ENCODE measurements at places on chromosomes 7 and 10. TPM values are rescaled to one million over a fixed set of nuclear protein-coding genes. Genes with fewer than 3 reads are reported as not detected.

DNA sequence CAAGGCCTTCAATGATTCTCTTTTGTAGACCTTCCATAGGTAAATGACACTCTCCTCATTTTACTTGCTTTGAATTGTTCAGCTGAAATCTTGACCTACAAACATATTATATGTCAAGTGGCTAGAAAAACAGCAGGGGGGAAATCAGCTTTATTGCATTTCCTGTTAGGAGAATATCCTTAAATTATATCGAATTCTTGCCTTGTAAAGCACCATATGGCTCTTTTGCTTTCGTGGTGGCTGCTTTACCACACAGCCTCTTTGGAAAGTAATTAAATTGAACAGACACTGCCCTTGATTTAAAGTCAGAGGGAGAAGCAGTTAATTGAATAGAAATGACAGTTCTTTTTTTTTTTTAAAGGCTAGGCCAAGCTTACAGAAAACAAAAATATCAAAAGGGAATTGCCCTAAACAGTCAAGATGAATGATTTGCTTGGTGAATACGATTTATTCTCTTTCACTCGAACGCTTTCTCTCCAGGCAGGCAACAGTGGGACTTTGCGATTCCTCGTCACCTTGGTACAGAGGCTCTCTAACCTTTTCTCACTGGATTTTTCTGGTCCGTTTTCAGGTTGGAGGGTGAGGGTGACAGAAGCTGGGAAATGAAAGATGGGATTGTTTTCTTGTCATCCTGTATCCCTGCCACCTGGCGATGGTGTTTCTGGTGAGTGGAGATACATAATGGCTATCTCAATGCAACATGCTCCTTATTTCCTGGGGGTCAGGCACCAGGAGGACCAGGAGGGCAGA, 126.0 kb downstream of the GATA3 start:
- no peak for DNase-seq

DNA sequence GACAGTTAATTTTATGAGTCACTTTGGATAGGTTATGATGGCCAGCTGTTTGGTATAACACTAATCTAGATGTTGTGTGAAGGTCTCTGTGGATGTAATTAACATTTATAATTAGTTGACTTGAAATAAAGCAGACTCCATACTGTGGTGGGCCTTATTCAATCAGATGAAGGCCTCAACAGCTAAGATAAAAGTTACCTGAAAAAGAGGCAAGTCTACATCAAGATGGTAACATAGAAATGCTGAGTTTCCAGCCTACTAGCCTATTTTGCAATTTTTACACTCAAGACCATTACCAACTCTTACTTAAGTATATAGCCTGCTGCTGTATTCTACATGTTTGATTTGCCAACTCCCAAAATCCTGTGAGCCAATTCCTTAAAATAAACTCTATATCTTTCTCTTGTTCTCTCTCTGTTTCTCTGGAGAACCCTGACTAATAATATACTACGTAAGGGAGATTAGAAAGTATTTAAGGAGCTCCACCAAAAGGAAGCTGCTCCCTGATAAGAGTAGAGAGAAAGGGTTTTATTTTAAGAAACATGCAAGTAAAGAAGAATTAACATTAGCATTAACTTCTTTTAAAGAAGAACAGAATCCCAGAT, 42.7 kb downstream of the ZNF438 start:
- DNase-seq: no peak

DNA sequence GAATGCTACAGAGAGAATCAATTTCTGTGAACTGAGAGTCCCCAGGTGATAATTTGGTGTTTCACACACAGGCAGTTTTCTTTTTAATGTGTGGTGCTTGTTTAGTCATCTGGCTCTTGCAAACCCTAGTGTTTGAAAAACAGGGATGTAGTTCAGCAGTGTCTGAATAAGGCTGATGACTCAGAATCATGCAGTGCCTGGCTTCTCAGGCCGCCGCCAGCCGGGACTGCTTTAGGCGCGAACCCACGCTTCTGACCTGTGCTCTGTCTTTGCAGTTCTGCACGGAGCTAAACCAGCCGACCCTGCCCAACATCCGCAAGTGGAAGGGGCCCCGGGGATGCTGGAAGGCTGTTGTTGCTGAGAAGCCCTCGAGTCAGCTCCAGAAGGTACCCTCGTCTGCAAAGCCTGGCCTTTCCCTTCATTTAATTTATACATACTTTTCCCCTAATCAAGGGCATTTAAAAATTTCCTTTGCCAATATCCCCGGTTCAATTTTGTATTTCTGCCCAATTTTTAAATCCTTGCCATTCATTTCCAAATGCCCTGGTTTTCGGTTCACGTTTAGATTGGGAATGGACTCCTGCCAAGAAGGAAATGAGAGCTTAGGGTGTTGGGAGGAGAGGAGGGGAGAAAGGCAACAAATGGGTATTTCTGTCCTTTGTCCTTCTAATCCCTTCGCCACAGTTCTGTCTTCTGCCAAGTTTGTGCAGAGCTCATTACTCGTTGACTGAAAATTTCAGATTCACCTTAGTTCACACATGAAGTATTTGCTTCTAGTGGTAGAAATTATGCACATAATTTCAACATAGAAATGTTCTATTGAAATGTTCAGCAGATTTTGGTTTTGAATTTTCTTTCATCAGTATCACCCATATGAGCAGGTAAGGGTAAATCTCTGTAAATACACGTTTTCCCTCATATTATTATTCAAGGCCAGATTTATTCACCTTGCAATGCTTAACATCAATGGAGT, 108.5 kb upstream of the ANLN start:
- peak; percentile 69 for DNase-seq

ERVW-1 gene
- total RNA-seq: not detected

DNA sequence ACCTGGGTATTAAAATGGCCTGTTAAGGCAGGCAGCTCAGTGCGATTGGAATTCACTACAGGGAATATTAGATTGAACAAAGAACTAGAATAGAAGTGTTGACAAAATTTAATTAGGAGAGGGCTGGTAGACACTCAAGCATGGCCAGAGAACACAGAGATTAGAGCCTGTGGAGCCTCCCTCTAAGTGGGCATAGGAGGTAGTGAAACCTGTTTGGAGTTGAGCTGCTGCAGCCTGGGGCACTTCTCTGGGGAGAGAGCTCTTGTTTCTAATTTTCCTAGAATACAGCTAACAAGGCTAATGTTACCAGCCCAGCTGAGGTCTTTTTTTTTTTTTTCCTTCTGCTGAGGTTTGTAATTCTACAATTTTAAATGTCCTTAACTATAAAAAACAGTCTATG, 46.4 kb downstream of the TMEM168 start:
- peak; percentile 6 for DNase-seq

- DNase-seq: no peak
These were observed 28.5 kb upstream of the ARMC3 start for GRCh38 chr10:22899307-22899706.

DNA sequence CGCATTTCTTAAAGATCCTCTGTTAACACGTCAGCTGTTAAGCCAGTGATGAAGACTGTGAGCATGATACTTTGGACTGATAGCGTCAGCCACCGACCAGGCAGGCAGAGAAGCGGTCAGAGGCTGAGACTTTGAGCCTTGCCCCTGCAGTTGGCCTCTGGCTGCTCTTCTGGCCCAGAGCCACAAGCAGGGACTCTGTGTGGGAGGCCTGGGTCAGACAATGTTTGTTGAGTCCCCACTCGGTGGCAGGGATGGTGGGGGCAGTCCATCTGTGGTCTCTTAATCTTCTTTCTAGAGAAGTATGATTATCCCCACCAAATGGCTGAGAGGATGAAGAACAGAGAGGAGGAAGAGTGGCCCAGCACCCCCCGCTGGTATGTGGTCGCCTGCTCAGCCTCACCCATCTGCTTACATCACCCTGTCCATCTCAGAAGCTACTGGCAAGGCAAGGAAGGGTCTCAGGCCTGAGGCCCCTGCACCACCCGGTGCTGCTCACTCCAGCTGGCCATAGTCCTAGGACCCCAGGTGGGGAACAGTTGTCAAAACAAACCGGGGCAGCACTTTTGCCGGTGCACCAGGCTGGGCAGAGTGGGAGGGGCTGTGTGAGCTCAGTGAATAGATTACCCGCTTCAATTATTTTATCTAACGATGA, 202.9 kb downstream of the GRID1 start:
- no peak for DNase-seq

- no peak for DNase-seq
These were observed 17.8 kb upstream of the PLEKHS1 start for GRCh38 chr10:113733635-113734034.

DNA sequence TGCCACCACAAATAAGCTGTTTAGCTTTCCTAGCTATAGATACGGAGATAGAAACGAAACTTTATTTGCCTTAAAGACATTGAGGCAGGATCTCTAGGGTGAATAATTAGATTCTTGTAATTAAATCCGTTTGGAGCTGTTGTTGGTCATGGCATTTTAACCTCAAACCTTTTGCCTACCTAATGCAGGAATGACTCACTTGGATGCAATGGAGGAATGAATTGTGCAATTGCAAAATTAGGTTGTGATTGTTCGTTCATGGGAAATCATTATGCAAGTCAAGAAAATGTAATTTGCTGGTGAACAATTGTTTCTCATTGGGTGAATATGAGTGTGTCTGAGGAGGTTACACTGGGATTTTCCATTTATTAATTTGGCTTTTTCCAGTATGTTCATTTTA, 703.5 kb downstream of the GATA3 start:
- no peak for DNase-seq

- no peak for DNase-seq
These were observed 155.1 kb upstream of the AUTS2 start for GRCh38 chr7:69443136-69443535.

DNA sequence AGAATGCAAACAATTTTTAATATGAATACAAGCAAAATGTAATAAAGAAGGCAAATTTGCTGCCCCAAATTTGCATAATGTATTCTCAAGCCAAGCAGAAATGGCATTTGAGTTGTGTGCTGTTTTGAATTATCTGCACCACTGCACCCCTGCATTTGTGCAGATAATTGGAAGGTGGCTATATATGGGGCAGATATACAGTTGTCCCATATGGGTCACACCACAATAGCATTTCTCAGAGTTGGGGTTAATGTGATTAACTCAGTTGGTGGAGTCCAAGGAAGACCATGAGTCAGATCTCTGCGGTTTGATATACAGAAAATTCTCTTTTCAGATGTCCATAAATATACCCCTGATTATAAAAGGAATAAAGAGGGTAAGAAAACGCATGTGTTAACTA, 68.9 kb upstream of the EXOC4 start:
- no peak for DNase-seq

DNA sequence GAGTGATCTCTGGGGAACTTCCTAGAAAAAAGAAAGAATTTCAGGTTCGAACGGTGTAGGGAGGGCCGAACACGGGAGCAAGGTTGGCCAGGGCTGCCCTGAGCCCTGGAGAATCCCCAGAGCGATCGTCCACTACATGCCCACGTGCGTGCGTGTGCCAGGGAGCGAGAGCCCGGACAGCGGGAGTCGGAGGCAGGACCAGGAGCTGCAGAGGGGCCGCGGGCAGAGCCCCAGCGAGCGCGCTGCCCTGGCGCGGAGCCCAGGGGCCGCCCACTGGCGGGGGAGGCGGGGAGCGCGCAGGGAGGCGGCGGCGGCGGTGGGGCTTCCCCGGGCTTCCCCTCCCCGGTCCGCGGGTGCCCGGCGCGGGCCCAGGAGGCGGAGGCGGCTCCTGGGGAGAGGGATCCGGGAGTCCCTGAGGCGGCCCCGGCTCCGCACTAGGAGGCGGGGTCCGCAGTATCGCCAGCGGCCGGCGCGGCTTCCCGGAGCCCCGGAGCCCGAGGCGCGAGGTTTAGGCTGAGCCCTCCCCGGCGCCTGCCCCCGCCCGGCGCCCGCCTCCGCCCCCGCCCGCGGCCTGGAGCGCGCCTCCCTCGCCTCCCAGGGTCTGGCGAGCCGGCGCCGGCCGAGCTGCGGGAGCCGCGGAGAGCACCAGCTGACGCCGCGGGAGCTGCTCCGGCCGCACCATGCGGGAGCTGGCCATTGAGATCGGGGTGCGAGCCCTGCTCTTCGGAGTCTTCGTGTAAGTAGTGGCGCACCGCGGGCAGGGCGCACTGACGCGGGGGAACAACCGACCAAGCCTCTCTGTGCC, at the start of gene PLPP4:
Gene PLPP4 (plus strand): TSS at position 602 of the 805 bp plus-strand sequence. CDS start 79 bp downstream, at position 681.
- DNase-seq: peak; percentile 59

DNA sequence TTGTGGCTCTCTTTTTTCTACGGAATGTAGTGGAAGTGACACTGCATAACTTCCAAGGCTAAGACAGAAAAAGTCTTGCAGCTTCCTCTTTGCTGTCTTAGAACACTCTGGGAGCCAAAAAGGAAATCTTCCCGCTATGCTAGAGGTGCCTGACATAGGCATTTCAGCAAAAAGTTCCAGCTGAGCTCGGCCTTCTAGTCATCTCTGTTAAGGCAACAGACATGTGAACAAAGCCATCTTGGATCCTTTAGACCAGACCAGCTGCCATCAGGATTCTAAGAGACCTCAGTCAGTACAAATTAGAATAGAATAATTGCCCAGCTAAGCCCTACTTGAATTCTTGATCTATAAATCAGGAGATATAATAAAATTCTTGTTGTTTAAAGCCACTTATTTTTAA, 16.3 kb upstream of the COL1A2 start:
- no peak for DNase-seq

DNA sequence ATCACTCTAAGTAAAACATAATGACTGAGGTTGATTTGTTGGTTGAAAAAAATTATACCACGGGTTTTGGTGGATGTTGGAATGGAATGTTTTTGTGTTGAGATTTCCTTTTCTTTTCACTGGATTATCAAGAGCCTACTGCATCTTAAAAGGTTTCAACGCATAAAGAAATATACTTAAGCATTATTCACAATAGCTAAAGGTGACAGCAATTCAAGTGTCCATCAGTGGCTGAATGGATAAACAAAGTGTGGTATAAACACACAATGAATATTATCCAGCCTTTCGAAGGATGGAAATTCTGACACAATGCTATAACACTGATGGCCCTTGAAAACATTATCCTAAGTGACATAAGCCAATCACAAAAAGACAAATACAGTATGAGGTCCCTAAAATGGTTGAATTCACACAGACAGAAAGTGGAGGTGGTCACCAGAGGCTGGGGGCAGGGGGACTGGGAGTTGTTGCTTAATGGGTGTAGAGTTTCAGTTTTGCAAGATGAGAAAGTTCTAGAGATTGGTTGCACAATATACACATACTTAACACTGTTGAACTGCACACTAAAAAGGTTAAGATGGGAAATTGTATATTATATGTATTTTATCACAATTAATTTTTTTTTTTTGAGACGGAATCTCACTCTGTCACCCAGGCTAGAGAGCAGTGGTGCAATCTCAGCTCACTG, 122.3 kb downstream of the NRP1 start:
- no peak for DNase-seq

CALHM3 gene
- total RNA-seq: not detected

ARMH3 gene
- total RNA-seq: 11.1 TPM

DNA sequence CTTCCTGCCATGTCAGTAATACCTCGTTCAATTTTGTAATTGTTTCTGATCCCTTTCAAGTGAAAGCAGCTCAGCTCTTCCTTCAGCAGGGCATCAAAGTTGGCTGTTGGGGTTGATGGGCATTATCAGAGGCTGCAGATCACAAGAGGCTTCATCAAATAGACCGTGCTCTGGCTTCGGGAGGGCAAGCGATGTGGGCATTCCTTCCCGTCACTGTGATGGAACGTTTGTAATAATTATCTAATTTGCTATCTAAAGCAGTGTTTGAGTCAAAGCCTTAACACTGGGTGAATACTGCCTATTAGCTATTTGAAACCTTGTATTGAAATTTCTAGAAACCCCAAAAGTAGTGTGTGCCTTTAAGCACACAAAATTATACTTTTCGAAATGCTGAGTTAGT, 170.1 kb downstream of the OTUD1 start:
- DNase-seq: no peak

- peak; percentile 72 for DNase-seq
These were observed 101.8 kb upstream of the WAC start for GRCh38 chr10:28431139-28431538.

EPHA1 gene
- total RNA-seq: 119 TPM
